ENCODE measurements at places on chromosomes 3 and 15.

GRCh38 chr15:89812011-89812846 lies 2.4 kb downstream of the ANPEP start:
- peak; percentile 90 for DNase-seq

DNA sequence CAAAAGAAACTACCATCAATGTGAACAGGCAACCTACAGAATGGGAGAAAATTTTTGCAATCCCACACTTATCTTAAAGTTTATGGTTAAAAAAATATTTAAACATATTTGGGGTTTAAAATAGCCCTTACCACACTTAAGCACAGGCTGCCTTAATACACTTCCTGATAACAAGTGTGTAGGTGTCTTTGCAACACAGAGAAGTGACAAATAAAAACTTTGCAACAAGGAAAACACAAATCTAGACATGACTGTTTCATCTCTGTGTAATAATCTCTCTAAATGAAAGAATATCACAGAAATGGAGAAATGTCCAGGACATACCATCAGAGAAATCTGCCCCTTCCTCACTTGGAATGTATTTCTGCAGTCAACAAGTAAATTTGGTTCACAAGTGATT lies 464.1 kb upstream of the ARHGEF26 start:
- DNase-seq: peak; percentile 64

GRCh38 chr15:81265256-81265943 lies 58.5 kb downstream of the STARD5 start:
- DNase-seq: peak; percentile 20

DNA sequence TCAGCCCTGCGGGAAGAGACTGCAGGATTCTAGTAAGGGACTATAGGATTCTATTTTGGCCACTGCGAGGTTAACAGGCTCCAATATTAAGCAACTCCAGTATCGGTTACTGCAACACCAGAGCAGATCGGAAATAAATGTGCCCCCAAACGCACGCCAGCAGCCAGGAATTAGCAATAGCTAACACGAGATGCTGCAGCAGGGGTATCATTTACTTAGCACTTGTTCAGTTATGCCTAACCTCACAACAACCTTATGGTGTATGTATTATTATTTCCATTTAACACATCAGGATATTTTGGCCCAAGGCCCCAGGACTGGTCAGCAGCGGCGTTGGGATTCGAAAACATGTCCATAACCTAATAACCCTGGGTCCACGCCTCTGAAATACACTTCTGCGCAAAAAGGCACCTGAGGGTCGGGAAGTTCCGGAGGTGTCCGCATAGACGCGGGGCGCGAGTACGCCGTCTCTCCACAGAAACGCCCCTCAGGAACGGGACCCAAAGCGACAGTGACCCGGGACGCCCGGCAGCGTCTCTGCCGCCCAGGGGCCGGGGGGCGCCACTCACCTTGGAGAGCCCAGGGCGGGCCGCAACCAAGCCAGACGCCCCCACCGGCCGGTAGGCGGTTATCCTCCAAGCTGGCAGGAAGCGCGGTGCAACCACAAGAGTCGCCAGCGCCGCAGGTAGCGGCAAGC lies 681 bp downstream of the PIK3CB start:
- DNase-seq: peak; percentile 34

- no peak for DNase-seq
Measured at GRCh38 chr3:50390508-50391224, 31.3 kb upstream of the TMEM115 start.

DNA sequence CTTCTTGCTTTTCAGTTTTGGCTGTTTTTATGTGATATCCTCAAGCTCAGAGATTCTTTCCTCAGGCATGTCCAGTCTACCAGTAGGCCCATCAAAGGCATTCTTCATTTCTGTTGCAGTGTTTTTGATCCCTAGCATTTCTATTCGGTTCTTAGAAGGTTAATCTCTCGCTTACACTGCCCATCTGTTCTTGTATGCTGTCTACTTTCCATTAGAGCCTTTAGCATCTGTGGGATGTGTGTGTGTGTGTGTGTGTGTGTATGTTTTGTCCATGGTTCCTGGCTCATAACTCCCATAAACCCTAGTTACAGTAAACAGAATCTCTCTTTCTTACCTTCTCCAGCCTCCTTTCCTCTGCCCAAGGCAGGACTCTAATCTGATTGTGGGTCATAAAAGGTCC lies 5.1 kb upstream of the SLC22A13 start:
- DNase-seq: no peak

- DNase-seq: peak; percentile 44
Measured at GRCh38 chr15:80173022-80173759, 20.4 kb downstream of the FAH start.

DNA sequence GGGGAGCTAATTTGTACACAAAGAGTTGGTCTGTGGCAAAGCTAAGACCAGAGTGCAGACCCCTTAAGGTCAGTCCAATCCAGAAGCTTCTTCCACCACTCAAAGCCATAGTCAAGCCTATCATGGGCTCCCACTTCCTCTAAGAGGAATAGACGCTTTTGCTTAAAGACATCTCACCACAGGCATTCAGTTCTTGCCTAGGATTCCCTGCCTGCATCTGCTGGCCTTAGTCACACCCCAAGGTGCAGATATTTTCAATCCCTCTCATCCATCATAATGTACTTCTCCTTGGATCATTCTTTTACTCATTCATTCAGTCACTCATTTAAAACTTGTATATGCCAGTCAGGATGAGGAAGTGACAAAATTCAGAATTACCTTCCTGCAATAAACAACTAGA lies 179.6 kb upstream of the STT3B start:
- DNase-seq: no peak

- no peak for DNase-seq
Measured at GRCh38 chr15:35740761-35741160, 194.8 kb upstream of the DPH6 start.

GRCh38 chr3:191100516-191100915 lies 98.5 kb upstream of the OSTN start:
- DNase-seq: no peak

- no peak for DNase-seq
Measured at GRCh38 chr15:63917588-63918316, 84.0 kb upstream of the HERC1 start.

- no peak for DNase-seq
Measured at GRCh38 chr3:63814237-63814636, 4.9 kb upstream of the C3orf49 start.

GRCh38 chr3:111692593-111693552 lies 97.7 kb upstream of the ZBED2 start:
- DNase-seq: no peak

DNA sequence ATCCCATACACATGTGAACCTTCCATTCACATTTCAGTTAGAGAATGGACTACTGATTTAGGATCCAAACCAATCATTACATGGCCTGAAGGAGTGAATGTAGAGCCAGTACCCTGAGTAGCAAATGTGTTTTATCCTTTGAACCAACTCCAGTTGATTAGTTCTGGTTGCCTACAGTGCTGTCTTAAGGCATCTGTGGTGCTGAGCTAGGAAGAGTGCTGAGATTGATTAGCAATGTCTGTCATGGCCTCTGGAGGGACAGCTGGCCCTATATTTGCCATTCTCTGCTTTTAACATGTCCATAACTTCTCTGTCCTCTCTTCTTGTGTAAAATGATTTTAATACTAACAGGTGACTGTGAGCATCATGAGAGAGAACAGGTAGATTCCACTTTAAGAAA lies 11.1 kb downstream of the LRTM1 start:
- no peak for DNase-seq

DNA sequence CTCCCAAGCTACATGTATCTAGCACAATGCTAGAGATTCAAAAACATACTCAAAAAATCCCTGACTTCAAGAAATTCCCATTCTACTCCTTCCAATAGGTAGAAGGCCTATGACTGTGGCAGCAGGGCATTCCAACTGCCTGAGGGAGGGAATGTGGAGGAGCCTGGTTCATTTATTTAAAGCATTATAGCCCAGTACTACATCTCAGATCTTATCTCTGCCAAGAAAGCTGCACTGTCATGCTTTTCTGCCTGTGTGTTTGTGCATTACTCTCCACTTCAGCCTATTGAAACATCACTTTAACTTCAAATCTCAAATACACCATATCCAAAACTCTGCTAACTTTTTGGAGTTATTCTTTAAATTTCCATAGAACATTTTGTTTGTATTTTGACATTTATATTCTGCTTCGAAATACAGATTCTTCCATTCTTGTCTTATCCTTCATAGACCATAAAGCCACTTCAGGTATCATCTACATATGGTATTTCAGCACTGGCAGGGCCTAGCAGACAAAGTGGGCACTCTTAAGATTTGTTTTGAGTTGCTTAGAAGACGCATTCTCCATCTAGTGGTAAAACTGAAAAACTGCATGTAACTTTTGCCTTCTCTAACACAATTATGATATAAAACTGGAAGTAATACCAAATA lies 59.1 kb upstream of the NEDD4 start:
- peak; percentile 39 for DNase-seq

DNA sequence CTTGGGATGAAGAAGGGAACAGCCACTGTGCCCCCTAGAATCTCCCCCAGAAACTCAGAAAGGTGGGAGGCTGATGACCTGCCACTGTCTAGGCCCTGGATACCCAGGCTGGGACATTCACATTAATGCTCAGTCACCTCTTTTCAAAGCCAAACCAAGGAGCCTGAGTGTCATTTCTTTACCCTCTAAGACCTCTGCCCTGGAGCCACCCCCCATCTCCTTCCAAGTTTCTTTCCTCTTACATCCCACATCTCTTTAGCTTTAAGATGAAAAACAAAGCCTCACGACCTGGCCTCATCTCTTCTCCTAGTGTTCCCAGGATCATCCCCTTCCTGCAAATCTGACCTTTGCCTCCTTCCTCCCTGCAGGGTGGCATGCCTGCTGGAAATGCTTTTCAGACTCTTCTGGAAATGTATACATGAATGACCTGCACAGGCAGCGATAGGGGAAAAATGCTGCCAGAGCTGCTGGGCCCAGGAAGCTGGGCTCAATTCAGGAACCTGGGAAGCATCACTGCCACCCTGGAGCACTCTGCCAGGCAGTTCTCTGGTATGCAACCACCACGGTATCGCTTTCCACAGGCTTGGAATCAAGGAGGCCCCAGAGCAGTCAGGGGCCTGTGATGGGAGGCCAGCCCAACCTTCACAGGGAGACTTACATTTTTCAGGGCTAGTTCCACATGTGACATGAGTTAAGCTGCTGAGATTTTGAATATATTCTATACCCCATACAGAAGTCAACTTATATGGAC lies 67.6 kb downstream of the DAPK2 start:
- DNase-seq: no peak

GRCh38 chr3:133380481-133381225 lies 19.2 kb upstream of the BFSP2 start:
- no peak for DNase-seq

DNA sequence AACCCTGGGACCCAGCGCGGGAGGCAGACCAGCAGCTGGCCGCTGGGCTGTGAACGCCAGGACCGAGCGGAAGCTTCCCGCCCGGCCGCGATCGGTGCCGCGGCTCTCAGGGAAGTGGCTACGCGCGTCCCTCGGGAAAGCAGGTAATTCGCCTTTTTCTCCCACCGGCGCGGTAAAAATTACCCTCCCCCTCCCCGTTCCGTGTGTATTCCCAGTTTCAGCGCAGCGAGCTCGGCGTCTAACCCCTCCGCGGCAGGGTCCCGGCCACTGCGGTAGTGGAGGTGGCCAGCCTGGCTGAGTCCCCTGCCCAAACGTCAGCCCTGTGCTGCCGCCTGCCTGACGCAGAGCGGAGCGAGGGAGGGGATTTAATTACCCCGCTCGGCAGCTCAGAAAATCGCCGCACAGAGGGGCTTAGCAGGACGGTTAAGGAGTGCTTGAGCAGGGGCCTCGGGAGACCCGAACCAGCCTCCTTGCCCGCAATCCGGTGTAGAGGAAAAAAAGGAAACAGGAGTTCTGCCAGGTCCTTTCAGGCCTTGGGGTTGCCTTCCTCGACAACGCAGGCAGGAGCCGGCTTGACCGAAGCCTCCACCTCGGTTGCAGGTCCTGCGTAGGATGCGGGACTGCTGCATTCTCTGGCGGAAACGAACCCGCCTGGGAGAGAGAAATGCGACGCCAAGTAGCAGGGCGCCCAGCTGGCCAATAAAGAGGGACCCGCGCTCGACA lies 2.9 kb downstream of the GATA2 start:
- peak; percentile 41 for DNase-seq

DNA sequence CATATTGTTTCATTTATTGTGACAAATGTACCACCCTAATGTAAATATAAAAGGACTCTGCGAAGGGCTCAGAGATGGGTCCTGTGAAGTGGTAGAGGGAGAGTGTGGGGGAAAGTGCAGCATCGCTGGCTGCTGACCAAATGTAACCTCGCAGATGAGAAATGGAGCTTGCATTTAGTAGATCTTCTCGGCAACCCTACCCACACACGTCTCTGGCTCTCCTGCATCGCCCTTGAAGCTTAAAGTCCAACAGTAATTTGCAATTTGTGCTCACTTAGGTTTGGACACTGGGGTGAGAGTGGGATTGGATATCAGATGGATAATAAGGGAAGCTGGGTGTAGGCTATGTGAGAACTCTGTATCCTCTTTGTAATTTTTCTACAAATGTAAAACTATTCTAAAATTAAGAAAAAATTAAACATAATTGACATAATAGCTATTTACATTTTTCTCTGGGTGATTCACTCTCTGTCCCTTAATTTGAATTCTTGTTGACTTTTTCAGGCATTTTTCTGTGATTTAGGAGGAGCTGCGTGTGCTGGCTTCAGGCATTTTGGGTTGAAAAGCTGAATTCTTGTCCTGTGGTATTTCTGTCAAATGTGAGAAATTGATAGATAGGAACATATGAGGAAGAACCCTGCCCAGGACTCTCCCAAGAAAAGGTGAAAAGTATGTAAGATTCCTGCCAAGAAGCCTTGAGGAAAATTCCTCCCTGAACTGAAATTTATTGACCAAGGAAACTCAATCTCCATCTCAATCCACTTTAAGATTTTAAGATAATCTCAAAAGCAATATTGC lies 524.7 kb upstream of the MCTP2 start:
- DNase-seq: no peak

- DNase-seq: peak; percentile 12
Measured at GRCh38 chr3:195129644-195130492, 141.1 kb downstream of the XXYLT1 start.

DNA sequence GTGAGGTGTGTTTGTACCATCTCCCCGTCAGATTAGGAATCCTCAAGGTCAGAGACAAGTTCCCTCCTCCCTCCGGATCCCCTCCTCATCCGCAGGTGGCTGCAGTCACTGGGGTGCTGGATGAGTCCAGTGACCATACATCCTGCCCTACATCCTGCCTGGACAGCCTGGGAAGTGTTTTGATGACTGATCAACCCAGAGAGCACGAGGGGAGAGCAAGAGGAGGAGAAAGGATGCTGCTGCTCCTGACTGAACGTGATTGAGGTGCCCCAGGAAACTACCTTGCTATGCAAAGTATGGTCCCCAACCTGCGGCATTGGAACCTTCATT lies 65.1 kb downstream of the SLC12A8 start:
- no peak for DNase-seq
